ENCODE measurements at places on chromosomes 11 and 22. TPM values are rescaled to one million over a fixed set of nuclear protein-coding genes. Genes with fewer than 3 reads are reported as not detected.

- DNase-seq, result no peak
Observed at GRCh38 chr11:87421422-87421821, 383.7 kb downstream of the TMEM135 start.

Gene OR51I1
- not detected for total RNA-seq

- DNase-seq, result no peak
Observed at GRCh38 chr11:39990421-39990831, 1469.0 kb downstream of the LRRC4C start.

DNA sequence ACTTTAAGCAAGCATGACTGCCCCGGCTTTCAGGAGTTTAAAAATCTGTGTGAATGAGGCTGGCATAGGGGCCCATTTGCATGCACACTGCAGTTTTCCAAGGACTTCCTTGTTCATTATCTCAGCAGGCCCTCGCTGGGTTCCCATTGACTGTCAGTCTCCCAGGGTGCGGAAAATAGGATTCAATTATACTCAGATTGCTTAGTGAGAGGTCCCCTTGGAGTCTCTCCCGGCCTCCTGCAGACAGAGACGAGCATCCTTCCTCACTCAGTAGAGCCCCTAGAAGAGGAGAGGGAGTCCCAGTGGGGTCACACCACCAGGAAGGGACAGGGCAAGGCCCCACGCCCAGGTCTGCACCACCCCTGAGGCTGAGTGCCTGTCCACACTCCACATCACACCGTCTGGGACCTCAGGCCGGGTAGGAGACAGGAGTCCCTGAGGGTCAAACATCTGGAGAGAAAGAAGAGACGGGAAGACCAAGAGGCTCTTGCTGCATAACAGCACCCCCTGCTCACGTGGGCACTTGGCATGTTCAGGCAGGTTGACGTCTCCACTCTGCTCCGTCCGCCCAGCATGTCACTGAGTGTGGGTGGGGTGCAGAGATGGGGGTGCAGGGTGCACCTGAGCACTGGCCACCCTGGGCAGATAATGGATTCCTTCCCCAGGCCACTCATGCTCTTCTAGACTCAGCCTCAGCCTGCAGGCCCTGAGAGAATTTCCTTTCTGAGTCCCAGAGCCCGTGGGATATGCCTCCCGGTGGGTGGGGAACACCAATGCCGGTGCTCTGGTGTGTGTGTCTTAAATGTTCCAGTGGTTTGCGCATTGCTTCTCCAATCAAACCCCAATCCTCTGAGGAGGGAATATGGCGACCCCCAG lies 58.8 kb downstream of the MCM5 start:
- no peak for DNase-seq

DNA sequence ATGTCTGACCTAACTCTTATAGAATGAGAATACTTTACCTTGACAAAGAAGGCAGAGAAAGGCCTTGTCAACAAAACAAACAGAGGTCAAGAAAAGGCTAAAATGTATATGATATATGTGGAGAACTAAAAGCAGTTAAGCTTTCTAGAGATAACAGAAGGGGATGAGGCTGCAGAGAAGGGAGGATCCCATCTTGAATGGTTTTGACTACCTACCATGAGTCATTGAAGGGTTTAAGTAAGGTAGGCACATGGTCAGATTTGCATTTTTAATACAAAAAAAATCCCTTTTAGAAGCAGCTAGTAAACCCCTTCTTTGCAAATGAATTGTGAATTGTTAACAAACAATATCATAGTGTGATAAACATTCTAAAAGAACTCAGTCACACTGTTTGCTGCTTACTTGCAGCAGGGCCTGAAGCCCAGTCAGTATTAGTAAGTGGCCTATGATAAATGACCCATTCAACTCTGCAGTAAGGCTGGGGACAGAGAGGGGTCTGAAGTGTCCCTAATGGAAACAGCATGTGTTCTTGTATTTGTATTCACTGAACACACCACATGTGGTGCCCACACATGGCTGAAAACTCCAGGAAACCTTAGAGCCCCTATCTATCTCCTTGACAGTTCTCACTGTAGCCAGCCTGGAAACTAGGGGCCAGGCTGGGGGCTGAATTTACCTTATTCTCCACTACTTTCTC lies 328.8 kb upstream of the PITPNB start:
- DNase-seq, result no peak

DNA sequence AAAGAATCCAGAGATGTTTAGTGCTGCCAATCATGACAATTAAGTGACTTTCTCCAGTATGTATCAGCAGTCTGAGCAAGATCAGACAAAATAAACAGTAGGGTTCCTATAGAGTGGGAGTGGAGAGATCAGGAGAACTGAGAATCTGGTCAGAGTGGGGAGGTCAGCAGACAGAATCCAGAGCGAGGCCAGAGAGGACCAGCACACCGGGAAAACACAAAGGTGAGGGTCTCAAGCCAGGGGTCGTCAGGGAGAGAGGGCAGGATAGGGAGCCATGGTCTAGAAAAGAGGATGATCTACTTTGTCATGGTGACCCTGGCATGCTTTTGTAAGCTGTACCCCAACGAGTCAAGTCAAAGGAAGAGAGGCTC lies 39.2 kb downstream of the MAPK1 start:
- no peak for DNase-seq

DNA sequence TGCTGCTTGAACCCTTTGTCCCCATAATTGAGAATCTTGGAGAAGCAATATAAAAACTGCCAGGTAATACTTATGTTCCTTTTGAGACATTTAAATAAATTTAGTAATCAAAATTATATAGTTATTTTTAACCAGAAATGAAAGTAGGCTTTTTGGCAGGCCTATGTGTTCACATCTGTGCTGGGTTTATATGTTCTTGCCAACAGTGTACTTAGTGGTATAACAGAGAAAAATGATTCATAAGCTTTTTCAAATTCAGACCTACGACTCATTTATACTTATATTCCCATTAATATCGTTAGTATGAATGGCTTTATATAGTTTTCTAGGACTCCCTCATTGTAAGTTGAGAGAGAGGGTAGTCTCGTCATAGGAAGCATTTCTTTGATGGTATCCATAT lies 79.0 kb downstream of the DDX10 start:
- DNase-seq, result no peak

GRCh38 chr11:118532091-118532490 lies 1.1 kb downstream of the TMEM25 start:
- DNase-seq, result no peak

- DNase-seq, result no peak
Observed at GRCh38 chr11:76781046-76781801, 1.9 kb upstream of the TSKU start.

Gene SHANK3
- 1.3 TPM for total RNA-seq

DNA sequence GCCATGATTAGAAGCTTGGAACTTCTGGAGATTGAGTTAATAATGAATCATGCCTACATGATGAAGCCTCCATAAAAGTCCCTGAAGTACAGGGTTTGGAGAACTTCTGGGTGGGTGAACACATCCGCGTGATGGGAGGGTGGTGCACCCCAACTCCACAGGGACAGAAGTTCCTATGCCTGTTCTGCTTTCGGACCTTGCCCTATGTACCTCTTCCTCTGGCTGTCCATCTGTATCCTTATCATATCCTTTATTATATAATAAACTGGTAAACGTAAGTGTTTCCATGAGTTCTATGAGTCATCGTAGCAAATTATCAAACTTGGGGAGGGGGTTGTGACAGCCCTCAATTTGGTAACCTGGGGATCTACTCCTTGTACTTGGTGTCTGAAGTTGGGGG lies 60.2 kb downstream of the ADM start:
- DNase-seq, result no peak

GRCh38 chr11:104148706-104149105 lies 15.2 kb downstream of the PDGFD start:
- DNase-seq, result no peak

DNA sequence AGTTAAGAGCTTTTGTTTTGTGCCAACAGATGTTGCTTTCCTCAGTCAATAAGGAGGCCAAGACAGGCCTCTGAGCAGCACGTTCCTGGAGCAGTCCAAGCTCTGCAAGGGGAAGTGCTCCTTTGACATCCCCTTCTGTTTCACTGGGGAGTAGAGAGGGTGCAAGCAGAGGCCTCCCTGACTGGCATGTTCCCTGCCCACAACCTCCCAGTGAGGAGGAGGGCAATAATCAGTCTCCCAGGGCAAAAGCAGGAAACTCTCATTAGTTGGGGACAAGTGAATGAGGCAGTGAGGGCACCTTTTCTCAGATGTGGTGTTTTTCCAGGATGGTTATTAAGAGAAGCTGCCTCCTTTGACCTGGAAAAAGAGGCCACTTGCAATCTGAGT lies 79.5 kb upstream of the ZBED5 start:
- no peak for DNase-seq

GRCh38 chr11:15817001-15817400 lies 539.3 kb downstream of the SOX6 start:
- no peak for DNase-seq

- DNase-seq, result no peak
Observed at GRCh38 chr11:104531894-104532293, 366.4 kb downstream of the CASP12 start.

Gene CDC42BPG
- total RNA-seq, result 0.07 TPM

GRCh38 chr22:25645964-25646363 lies 81.5 kb downstream of the GRK3 start:
- no peak for DNase-seq

Gene HORMAD2
- total RNA-seq, result not detected

DNA sequence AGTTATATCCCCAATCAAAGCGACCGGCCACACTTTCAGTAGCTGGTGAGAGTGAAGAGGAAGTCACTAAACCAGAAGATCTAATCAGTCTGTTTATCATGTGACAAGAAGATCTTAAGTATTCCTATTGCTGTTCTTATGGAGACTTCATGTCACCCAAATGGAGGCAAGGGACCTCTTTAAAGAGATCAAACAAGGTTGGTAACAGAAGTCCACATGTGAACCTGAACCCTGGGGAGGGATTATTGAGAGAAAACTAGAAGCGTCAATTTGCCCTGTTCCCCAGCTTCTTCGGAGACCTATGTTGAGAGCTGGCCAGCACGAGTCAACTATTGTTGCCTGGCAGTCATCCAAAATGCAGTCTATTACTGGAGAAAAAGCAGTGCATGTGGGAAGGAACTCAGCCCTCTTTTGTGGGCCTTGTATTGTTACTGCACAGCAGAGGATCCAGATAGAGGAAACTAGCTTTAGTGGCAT lies 76.9 kb upstream of the CTSC start:
- DNase-seq, result no peak

- DNase-seq, result no peak
Observed at GRCh38 chr11:115454525-115454924, 49.7 kb downstream of the CADM1 start.

DNA sequence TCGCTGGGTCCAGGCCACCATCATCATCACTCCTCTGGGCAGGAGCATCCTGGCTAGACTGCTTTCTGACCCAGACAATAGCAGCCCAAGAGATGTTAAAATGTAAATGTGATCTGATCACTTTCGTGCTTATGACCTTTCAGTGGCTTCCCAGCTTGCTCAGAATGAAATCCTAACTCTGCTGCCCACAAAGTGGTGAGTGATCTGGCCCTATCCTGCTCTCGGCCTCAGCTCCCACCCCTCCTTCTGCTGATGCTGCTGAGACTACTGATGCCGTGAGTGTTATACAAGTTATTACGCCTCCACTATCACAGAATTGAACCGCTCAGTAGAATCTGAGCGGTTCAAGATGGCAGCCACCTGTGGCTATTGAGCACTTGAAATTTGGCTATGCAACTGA lies 26.2 kb downstream of the ELF5 start:
- DNase-seq, result no peak

- DNase-seq, result no peak
Observed at GRCh38 chr11:123364080-123364479, 66.0 kb upstream of the GRAMD1B start.

DNA sequence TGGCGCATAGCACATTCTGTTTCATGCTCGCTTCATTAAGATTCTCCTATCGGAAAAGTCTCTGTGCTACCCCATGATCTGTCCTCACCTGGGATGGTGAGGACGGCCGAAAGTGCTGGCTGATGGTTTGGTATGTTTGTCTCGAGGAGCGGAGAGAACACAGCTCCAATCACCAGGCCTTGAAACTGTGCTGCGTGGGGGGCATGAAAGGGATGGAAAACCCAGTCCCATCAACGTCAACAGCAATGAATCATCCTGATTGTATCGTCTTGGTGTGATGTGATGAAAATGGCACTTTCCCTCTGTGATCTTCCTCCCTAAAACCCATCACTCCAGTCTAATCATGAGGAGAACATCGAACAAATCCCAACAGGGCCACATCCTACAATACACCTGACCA lies 8.4 kb downstream of the FXYD6 start:
- DNase-seq, result no peak

Gene IGLL1
- total RNA-seq, result not detected

GRCh38 chr11:70746351-70746750 lies 348.0 kb downstream of the CTTN start:
- no peak for DNase-seq

- no peak for DNase-seq
Observed at GRCh38 chr11:26219183-26220117, 112.5 kb upstream of the ANO3 start.

GRCh38 chr11:123195188-123196059 lies at the start of gene CLMP:
CLMP (minus strand) TSS chr11:123195248; CDS start chr11:123194940, 308 bp downstream.
- peak; percentile 90 for DNase-seq

- DNase-seq, result no peak
Observed at GRCh38 chr22:25449781-25450317, 114.6 kb upstream of the GRK3 start.

Gene C22orf42
- total RNA-seq, result not detected

Gene NTM
- 2.0 TPM for total RNA-seq

Gene OVOL1
- total RNA-seq, result not detected

GRCh38 chr11:111604392-111605009 lies 2.3 kb downstream of the SIK2 start:
- no peak for DNase-seq

Gene ATXN10
- 169 TPM for total RNA-seq

Gene SAA4
- total RNA-seq, result not detected

GRCh38 chr11:42773729-42774128 lies 538.1 kb upstream of the API5 start:
- no peak for DNase-seq

All from MG63 (cell line).